ENCODE measurements at places on chromosomes 1 and 21.

DNA sequence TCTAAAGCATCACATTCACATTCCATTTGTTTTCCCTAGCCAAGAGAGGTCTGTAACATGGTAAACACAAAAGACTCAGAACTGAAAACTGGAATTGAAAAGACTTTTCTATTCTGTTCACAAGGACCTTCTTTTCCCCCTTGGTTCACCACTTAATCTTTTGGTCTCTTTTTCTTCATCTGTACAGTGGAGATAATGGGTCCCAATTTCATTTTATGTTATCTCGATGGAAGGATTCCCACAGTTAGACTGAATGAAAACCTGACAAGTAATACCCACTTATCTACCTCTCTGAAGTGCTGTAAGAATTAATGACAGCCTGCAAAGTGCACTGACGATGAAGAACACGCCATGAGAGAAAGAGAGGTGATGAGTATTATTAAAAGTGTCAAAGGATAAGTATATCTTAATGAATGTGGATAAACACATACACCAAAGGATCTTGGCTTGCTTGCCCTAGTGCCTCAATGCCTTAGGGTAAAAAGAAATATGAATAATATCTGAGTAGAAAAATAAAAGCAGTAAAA, 71.5 kb downstream of the CYYR1 start:
- no peaks in the 10 kb centered on the region for H3K27me3 ChIP-seq
- no peak overlapping the region for H3K4me3 ChIP-seq
- no peak for DNase-seq
- H3K36me3 ChIP-seq, result no peaks in the 10 kb centered on the region
- no peaks in the 10 kb centered on the region for H3K4me1 ChIP-seq

GRCh38 chr1:161915051-161915503, 108.6 kb downstream of the OLFML2B start:
- no peaks in the 10 kb centered on the region for H3K36me3 ChIP-seq
- H3K4me1 ChIP-seq, result no peaks in the 10 kb centered on the region
- DNase-seq, result no peak
- no peaks in the 10 kb centered on the region for H3K27me3 ChIP-seq

- H3K4me1 ChIP-seq, result peaks cover 6% of the 10 kb centered on the region
- H3K36me3 ChIP-seq, result peaks cover 2% of the 10 kb centered on the region
- H3K4me3 ChIP-seq, result peak overlapping the region; percentile 71
- peak; percentile 4 for DNase-seq
Measured at GRCh38 chr1:212034516-212035122, 738 bp downstream of the INTS7 start.

- no peak overlapping the region for H3K4me3 ChIP-seq
- no peaks in the 10 kb centered on the region for H3K36me3 ChIP-seq
- H3K4me1 ChIP-seq, result peaks cover 16% of the 10 kb centered on the region
- H3K27me3 ChIP-seq, result peaks cover 56% of the 10 kb centered on the region
Measured at GRCh38 chr1:223133306-223133823, 9.7 kb downstream of the TLR5 start.

DNA sequence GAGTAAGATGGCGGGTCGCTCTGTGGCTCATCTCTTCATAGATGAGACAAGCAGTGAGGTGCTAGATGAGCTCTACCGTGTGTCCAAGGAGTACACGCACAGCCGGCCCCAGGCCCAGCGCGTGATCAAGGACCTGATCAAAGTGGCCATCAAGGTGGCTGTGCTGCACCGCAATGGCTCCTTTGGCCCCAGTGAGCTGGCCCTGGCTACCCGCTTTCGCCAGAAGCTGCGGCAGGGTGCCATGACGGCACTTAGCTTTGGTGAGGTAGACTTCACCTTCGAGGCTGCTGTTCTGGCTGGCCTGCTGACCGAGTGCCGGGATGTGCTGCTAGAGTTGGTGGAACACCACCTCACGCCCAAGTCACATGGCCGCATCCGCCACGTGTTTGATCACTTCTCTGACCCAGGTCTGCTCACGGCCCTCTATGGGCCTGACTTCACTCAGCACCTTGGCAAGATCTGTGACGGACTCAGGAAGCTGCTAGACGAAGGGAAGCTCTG, 2.4 kb downstream of the TNFAIP8L2 start:
- DNase-seq, result no peak

GRCh38 chr1:192252776-192253175, 64.0 kb upstream of the RGS21 start:
- no peak for DNase-seq
- no peaks in the 10 kb centered on the region for H3K27me3 ChIP-seq
- H3K36me3 ChIP-seq, result no peaks in the 10 kb centered on the region

GRCh38 chr21:25813917-25814316, 79.1 kb downstream of the GABPA start:
- no peaks in the 10 kb centered on the region for H3K4me1 ChIP-seq
- H3K27ac ChIP-seq, result no peak overlapping the region
- H3K4me3 ChIP-seq, result no peak overlapping the region
- no peak for DNase-seq

GRCh38 chr1:60875138-60875537, 207.2 kb upstream of the NFIA start:
- DNase-seq, result no peak
- no peak overlapping the region for H3K4me3 ChIP-seq
- no peaks in the 10 kb centered on the region for H3K36me3 ChIP-seq
- no peak overlapping the region for H3K27ac ChIP-seq
- no peaks in the 10 kb centered on the region for H3K27me3 ChIP-seq

DNA sequence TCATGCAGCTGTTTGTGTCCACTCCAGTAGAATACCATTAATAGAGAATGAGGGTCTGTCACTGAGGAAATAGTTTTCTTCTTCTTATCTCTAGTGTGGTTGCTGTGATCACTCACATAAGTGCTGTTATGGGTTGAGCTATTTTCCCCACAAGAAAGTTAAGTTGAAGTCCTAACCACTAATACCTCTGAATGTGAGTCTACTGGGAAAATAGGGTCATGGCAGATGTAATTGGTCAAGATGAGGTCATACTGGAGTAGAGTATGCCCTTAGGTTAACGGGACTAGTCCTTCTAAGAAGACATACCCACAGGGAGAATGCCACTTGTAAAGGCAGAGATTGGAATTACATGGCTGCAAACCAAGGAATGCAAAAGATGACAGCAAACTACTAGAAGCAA, 70.5 kb upstream of the COL24A1 start:
- no peaks in the 10 kb centered on the region for H3K36me3 ChIP-seq
- no peaks in the 10 kb centered on the region for H3K4me1 ChIP-seq
- no peak overlapping the region for H3K4me3 ChIP-seq

GRCh38 chr1:206703661-206704060, 19.0 kb downstream of the MAPKAPK2 start:
- no peak for DNase-seq
- H3K27me3 ChIP-seq, result no peaks in the 10 kb centered on the region
- no peak overlapping the region for H3K27ac ChIP-seq
- H3K4me3 ChIP-seq, result no peak overlapping the region
- H3K4me1 ChIP-seq, result peaks cover 52% of the 10 kb centered on the region

DNA sequence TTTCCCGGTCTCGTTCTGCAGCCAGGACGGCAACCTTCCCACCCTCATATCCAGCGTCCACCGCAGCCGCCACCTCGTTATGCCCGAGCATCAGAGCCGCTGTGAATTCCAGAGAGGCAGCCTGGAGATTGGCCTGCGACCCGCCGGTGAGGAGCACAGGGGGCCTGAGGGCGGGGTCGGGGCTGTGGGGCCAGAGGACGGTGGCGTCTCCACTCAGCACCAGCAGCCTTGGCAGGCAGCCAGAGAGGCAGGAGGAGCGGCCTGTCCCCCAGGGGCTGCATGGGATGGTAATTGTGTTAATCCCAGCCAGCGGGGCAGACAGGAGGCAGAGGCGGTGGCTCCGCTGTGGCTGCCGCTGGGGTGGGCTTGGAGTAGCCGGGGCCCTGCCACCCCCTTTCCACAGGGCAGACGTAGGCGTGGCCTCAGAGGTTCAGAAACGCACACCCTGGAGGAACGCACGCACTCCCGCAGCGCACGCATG, 12.1 kb downstream of the SAMD11 start:
- no peaks in the 10 kb centered on the region for H3K36me3 ChIP-seq
- no peak overlapping the region for H3K27ac ChIP-seq
- H3K4me1 ChIP-seq, result peaks cover 28% of the 10 kb centered on the region
- H3K27me3 ChIP-seq, result peaks cover 85% of the 10 kb centered on the region
- DNase-seq, result no peak

DNA sequence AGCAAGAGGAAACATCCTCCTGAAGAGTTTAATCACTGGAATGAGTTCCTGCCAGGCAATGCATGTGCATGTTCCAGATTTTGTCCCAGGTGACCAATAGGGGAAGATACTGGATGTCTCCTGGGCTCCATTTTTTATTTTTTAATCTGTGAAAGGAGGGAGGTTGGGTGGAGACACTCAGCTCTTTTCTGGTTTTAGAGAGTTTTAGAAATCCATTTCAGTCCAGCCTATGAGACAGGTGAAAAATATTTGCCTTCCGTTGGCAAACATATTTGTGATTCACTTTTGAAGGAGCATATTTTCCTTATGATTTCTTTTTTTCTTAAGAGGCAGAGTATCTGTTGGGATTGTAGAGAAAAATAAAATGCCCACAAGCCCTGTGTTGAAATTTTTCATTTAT, 70.7 kb downstream of the ABCA4 start:
- peaks cover 3% of the 10 kb centered on the region for H3K27me3 ChIP-seq
- peaks cover 4% of the 10 kb centered on the region for H3K4me1 ChIP-seq
- H3K27ac ChIP-seq, result no peak overlapping the region
- H3K4me3 ChIP-seq, result no peak overlapping the region

GRCh38 chr21:23743821-23744220, 1863.5 kb downstream of the MRPL39 start:
- no peak overlapping the region for H3K4me3 ChIP-seq
- no peak overlapping the region for H3K27ac ChIP-seq
- no peaks in the 10 kb centered on the region for H3K36me3 ChIP-seq
- H3K27me3 ChIP-seq, result no peaks in the 10 kb centered on the region

GRCh38 chr1:6275826-6276782, 15.2 kb upstream of the GPR153 start:
- peak overlapping the region; percentile 20 for H3K4me3 ChIP-seq
- H3K27me3 ChIP-seq, result no peaks in the 10 kb centered on the region
- DNase-seq, result no peak
- H3K4me1 ChIP-seq, result peaks cover 65% of the 10 kb centered on the region

- peaks cover 30% of the 10 kb centered on the region for H3K36me3 ChIP-seq
- H3K27ac ChIP-seq, result no peak overlapping the region
- DNase-seq, result no peak
- H3K27me3 ChIP-seq, result no peaks in the 10 kb centered on the region
- peak overlapping the region; percentile 92 for H3K4me3 ChIP-seq
- H3K4me1 ChIP-seq, result peaks cover 10% of the 10 kb centered on the region
Measured at GRCh38 chr1:201468501-201468843, 516 bp downstream of the PHLDA3 start.

All from neuronal stem cell (in vitro differentiated cells).